Endothelial cell (in vitro differentiated cells): ENCODE measurements at places on chromosomes 4 and X.

- no peak for DNase-seq
Observed at GRCh38 chr4:714087-714486, 8.5 kb downstream of the PCGF3 start.

DNA sequence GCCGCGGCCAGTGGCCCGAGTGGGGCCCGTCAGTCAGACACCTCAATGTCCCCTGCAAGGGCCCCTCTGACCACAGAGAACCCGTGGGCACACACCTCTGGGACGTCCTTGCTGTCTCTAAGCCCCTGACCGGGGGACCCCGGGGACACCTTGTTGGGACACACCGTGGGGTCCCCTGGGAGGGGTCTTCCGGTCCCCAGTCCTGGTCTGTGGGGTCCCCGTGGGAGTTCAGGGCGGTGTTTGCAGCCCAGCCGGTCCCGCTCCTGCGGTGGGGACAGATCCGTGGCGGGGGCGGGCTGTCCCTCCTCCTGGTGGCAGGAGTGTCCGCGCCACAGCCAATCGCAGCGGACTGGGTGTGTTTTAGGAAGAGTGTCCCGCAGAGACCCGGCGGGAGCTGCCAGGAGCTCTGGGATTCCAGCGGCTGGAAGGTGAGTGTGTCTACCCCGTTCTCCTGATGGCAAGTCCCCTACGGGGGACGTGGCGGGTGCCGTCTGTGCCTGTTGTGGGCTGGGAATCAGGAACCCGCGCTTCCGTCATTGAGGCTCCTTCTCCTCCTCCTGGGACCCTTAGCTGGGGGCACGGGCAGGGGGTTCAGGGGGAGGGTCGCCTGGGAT lies 5.1 kb upstream of the PLCXD1 start:
- DNase-seq, result peak; percentile 52

DNA sequence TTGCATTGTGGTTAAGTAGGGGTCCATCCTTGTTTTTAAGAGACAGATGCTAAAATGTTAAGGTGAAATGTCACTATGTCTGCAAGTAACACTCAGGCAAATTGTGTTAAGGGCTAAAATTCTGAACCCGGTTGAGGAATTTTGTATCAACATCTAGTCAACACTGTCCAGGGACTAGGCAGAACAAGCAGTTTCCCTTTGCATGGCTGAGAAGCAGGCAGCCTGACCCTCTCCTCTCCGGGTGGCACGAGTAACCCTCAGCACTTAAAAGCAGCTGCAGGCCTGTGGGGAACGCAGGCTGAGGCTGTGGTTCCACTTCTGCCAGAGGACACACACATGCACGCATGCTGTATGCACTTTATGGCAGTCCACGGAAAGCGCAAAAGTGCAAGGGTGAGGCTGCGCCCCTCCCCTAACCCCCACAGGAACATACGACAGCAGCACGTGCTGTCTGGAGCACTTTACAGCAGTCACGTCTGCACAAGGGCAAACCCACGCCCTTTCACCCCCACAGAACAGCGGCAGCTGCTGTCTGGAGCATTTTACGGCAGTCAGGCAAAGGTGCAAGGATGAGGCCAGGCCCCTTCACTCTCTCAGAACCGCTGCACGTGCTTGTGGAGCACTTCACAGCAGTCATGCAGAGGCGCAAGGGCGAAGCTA lies 619 bp upstream of the MPC1L start:
- DNase-seq, result no peak

DNA sequence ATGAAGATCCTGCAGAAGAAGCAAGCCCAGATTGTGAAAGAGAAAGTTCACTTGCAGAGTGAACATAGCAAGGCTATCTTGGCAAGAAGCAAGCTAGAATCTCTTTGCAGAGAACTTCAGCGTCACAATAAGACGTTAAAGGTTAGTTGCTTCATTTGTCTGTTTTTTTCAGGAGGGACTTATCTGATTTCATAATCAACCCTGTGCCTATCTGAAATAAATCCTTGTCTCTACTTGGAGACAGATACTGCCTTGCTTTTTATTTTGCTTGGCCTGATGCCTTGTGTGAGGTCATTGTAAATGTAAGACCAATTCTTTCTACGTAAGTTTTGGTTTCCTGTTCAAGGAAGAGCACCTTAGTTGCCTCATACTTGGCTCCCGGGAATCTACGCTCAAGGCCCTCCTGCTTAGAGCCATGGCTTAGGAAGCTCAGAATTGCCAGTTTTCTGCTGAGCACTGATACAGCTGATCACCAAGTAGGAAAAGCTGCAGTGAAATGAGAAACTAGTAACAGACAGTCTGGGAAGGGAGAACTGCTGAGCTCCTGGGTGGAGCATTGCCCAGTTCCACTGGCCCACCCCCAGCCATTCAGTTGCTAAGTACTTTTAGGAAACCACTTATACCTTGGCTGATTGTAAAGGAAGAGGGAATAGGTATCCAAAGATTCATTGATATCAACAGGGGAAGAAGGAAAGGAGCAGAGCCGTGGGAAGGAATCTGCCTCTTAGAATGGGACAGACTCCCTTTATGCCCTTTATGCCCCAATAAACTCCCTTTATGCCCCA lies 41.8 kb downstream of the RBBP7 start:
- DNase-seq, result no peak

- DNase-seq, result no peak
Observed at GRCh38 chr4:165204462-165204830, 2.9 kb upstream of the KLHL2 start.

DNA sequence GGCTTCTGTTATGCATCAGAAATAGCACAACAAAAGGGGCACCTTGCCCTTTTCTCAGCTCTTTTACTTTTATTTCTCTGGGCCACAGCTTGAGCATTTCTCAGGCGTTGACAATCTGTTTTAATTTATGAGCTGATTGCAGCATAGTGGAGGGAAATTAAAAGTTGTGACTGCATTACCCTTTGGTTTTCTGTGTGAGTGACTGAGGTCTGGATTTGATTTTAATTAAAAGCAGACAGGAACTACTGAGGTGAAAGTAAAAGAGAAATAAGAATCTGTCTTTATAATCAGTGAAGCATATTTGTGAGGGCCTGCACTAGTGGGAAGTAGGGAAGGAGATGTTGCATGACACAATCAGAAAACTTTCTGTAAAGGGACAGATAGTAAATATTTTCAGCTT lies 43.4 kb upstream of the GEMIN8 start:
- no peak for DNase-seq

GRCh38 chr4:54277691-54278090 lies 48.6 kb downstream of the PDGFRA start:
- no peak for DNase-seq

- no peak for DNase-seq
Observed at GRCh38 chr4:45453258-45453853, 670.5 kb downstream of the GABRG1 start.

GRCh38 chr4:70667740-70668535 lies 1.6 kb upstream of the JCHAIN start:
- DNase-seq, result no peak

DNA sequence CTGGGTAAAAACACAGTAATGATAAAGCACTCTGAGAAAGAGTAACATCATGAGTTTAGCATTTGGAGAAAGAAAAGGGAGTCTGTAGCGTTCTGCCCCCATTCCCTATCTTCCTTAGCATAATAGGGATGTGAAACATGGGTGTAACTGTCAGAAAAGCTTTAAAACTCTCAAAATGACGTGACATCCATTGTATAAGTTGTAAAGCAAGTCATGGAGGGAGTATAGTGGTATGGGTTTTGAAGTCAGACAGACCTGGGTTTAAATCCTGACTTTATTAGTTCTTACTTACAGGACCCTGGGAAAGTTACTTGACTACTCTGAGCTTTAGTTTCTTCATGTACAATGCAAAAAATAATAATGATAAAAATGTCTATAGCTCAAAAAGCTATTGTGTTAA lies 17.1 kb downstream of the FBXO8 start:
- no peak for DNase-seq

- DNase-seq, result no peak
Observed at GRCh38 chrX:66035667-66036066, 4.2 kb downstream of the VSIG4 start.

DNA sequence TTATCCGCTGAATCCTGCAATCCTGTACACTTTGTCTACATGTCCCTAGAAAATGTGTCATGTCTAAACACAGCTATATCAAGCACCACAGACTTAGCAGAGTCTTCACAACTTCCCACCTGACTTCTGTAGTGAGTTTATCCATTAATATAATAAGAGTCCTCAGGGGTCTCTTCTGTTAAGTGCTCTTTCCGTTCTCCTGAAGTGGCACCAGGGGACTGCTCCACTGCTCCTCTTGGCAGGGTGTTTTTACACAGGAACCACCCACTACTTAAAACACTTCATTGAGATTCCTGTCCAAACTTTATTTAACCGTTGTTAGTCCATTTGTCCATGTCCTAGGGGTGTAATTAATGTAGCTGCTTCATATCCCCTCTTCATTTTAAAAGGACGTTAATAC lies 1000.4 kb downstream of the STPG2 start:
- no peak for DNase-seq

DNA sequence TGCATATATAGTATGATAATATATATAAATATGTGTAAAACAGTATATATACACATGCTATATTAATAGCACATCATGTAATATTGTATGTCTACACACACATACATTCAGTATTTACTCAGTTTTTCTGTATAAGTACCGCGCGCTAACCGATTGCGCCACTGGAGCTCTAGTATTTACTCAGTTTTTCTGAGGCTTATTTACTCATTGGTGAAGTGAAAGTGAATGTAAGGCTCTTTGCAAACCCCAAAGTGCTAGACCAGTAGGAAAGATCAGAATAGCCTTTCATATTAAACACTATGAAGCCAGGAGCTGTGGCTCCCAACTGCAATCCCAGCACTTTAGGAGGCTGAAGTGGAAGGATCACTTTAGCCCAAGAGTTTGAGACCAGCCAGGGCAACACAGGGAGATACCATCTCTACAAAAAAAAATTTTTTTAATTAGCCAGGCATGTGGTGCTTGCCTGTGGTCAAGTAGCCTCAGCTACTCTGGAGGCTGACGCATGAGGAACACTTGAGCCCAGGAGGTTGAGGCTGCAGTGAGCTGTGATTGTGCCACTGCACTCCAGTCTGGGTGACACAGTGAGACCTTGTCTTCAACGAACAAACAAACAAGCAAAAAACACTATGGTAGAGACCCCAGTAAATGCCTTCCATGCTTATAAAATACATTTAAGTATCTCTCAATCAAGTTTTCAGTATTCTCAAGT lies 125.8 kb downstream of the KIT start:
- DNase-seq, result no peak

- DNase-seq, result no peak
Observed at GRCh38 chrX:119410027-119410819, 11.1 kb downstream of the SLC25A43 start.

- no peak for DNase-seq
Observed at GRCh38 chr4:143358923-143359643, 22.4 kb downstream of the GAB1 start.

DNA sequence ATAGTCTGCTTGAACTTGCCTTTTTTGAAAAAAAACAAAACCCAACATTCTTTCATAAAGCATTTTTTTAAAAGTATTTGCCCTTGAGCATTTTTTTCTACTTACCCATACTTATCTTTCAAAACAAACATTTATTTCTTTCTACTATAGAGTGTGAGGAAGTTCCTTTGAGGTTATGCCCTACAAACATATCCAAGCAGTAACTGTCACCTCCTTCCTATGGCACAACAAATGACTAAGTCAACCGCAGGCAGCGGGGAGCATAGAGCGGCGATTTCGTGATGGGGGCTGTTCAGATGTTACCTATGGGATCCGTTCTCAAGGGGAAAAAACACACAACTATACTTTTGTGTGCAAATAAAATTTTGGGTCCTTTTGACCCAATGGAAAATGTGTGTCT lies 19.4 kb downstream of the SPRY1 start:
- no peak for DNase-seq

GRCh38 chrX:39815631-39816030 lies 282.1 kb downstream of the BCOR start:
- no peak for DNase-seq

- DNase-seq, result no peak
Observed at GRCh38 chr4:73028621-73029020, 40.9 kb downstream of the COX18 start.

- DNase-seq, result no peak
Observed at GRCh38 chr4:140826701-140827027, 70.5 kb upstream of the TBC1D9 start.

DNA sequence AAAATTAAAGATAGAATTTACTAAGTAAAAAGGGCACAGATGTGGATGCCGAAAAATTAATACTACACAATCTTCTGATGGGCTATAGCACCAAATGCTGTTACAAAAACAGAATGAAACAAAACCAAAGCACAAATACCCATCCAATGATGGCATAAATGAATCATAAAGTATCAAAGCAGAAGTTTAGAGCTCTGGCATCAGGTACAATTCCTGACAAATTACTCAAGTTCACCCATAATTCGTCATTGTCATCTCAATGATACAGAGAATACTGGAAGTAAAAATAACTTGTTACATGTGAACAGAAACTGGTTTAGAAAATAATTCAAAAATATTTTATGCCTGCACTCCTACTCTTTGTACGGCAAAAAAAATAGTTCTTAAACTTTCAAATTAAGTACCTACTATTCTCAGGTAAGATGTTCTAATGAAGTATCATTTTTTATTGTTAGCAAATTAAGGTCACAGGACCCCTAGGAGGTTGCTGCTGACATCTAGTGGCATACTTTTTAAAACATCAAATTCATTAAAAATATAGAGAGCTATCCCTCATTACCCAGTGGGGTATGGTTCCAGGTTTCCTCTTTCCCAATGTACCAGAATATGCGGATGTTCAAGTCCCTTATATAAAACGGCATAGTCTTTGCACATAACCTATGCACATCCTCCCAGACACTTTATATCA lies 126.1 kb downstream of the INPP4B start:
- no peak for DNase-seq

DNA sequence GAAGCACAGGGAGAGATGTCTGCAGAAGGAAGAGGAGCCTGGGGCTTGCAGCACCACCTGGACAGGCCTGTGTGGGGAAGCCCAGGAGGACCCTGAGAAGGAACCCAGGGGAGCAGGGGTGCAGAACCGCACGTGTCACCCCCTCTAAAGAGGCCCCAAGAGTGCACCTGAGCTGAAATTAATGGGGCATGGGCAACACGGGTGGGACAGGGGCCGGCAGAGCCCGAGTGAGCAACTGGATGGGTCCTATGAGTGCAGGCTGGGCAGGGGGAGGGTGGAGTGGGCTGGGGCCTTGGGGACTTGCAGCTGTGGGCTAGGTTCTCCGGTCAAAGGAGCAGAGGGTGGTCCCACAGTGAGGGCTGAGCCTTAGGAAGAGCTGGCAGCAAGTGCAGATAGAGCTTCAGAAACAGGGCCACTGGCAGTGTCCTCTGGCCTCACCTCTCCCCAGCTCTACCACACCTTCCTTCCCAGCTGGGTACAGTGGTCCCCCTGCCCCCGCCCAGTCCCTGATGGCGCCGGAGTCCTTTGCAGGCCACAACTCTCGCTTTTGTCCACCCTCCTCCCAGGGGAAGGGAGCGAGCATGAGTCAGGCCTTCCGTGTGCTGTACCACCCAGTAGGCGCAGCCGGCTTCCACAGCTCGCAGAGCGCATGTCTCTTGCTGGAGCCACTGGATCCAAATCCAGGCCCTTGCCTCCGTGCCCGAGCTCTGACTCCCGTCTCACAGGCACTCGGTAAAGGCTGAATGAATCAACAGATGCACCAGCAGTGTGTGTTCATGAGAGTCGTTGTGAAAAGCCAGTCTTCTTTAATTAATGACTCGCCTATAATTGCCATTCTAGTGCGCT lies 131.6 kb downstream of the HMX1 start:
- DNase-seq, result no peak

- no peak for DNase-seq
Observed at GRCh38 chrX:120302434-120302833, 8.8 kb downstream of the TMEM255A start.
